ENCODE measurements at places on chromosomes 13 and 19.

DNA sequence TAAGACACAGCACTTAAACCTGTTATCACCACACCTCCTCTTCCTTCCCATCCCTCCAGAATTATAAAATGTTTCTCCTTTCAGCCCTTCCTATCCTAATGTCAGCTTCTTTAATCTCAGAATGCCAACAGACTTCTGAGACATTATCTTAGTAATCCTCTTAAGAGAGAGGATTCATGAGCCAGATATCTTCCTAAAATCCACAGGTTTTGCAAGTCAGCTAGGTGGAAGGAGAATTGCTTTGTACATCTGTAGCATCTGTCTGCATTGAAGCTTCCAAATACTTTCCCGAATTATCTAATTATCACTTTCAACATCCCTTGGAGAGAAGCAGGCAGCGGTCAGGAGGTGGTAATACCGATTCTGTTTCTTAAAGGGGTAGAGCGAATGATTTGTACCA, 179.1 kb downstream of the DCT start:
- DNase-seq, result no peak

DNA sequence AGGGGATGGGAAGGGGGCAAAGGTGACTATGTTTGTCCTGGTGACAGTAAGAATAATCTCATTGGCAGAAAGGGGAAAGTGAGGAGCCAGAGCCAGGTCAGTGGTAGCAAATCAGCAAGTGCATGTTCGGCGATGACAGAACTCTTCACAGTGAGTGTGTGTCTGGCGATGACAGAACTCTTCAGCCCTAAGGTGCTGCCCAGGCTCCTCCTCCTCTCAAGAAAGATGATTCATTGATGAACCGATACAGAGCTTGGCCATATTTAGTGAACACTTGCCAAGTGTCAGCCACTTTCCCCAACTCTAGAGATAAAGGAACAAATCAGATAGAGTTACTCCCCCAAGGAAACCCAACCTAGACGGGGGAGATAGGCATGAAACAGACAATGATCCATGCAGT, 199.3 kb upstream of the UBL3 start:
- DNase-seq, result no peak

GRCh38 chr19:45939792-45940514, 25.4 kb upstream of the NANOS2 start:
- no peak for DNase-seq

DNA sequence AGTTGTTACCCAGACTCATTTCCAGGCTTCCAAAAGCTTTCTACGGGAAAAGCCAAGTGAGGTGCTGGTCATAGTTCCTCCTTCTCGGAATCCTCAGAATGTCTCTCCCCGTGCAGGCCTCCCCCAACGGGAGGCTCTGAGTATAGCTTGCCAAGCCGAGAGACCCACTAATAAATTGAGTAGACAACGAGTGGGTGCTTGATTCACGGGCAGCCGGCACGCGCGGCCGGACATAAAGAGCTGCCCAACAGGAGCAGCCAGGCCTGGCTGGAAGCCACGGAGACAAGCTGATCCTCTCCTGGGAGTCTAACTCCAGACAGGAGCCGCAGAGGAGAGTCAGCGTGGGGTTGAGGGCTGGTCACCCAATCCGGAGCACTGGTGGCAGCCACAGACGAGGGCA, 43.4 kb upstream of the MEDAG start:
- no peak for DNase-seq

DNA sequence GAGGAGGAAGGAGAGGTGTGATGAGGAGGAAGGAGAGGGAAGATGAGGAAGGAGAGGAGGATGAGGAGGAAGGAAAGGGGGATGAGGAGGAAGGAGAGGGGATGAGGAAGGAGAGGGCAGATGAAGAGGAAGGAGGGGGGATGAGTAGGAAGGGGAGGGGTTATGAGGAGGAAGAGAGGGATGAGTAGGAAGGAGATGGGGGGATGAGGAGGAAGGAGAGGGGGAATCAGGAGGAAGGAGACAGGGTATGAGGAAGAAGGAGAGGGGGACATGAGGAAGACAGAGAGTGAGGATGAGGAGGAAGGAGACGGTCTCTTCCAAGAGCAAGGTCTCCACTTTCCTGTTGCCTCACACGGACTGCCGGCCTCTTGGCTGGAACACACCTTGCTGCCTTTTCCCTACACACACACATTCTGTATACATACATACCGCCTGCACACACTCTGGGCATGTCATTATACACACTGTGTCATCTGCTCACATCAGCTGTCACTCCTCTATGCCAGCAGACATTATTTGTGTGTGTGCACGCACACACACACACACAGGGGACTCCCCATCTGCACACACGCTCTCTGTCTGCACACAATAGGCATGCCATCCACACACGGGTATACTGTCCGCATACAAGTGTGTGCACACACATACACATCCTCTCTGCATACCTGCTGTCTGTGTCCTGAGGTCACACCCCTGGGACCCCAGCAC, 11.1 kb upstream of the VSTM2B start:
- DNase-seq, result no peak

GRCh38 chr13:98401934-98402333, 175.0 kb downstream of the STK24 start:
- DNase-seq, result no peak

DNA sequence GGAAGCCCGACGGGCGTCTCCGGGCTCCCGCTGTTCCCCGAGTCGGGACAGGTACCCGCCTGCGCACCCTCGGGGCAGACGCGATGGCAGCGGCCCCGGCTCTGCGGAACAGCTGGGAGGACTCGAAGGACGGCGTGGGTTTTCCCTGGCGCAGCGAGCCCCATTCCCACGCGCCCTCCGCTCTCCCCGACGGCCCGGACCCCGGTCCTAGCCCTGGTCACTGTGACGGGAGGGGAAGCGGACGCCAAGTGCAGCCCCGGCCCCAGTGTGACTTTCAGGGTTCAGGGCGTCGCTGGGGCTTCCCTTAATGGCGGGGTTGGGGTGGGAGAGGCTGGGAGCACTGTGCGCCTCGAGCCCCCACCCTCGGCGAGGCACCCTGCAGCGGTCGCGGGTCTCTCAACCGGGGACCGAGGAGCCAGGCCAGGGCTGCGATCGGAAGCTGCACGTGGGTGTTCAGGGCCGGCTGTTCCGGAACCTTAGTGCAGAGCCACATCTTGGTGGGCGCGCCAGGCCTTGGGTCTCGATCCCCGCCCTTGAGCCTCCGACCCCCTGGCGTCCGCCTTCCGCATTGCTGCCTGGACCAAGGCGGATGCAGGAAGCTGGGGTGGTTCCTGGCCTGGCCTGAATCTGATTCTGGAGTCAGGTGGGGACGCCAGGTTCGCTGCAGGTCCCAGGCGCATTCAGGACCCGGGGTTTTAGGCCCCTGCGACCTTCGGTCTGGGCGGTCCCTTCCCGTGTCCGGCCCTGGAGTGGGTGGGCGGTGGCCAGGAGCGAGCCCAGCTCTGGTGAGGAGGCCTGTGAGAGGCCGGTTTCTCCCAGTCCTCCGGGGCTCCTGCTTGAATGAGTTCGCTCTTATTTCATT, 3.5 kb downstream of the LGALS7B start:
- no peak for DNase-seq

- no peak for DNase-seq
These were observed 280.1 kb upstream of the TMTC4 start for GRCh38 chr13:100954430-100955305.

DNA sequence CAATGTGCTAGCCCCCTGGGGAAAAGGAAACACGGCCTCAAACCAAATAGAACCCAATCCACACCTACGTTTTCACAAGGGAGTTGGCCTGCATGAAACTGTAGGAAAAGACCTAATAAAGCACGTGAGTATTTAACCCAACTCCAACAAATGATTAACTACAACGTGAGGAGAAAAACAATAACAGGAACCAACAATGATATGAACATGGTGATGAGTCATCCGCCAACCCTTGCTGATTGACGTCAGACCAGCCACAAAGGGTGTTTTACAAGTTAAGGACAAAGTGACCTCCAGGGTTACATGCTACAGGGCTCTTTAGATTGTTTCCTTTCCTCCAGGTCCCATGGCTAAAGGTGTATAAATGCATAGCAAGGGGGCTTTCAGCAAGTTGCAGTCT, 460.5 kb downstream of the COG6 start:
- no peak for DNase-seq

DNA sequence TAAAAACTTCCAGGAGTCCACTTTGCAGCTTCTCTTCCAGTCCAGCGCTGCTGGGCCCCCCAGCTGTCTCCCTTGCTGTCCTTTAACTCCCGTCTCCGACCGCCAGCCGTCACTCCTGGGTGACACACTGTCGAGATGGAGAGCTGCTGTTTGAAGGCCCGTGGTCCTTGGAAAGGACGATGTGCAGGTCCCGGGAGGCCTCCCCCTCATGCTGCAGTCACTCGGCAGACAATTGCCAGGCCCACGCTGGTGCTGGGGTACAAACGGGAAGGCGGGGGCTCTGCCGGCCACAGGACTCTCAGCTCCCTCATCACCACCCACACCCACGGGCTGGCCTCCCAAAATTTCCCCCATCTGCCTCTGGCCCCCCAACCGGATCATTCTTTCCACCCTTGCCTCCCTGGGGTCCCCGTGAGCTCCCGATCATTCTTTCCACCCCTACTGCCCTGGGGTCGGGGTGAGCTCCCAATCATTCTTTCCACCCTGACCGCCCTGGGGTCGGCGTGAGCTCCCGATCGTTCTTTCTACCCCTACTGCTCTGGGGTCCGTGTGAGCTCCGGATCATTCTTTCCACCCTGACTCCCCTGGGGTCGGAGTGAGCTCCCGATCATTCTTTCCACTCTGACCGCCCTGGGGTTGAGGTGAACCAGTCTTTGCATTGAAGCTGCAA, 16.0 kb upstream of the ZNF554 start:
- no peak for DNase-seq

GRCh38 chr13:100794575-100794974, 120.0 kb upstream of the TMTC4 start:
- no peak for DNase-seq

DNA sequence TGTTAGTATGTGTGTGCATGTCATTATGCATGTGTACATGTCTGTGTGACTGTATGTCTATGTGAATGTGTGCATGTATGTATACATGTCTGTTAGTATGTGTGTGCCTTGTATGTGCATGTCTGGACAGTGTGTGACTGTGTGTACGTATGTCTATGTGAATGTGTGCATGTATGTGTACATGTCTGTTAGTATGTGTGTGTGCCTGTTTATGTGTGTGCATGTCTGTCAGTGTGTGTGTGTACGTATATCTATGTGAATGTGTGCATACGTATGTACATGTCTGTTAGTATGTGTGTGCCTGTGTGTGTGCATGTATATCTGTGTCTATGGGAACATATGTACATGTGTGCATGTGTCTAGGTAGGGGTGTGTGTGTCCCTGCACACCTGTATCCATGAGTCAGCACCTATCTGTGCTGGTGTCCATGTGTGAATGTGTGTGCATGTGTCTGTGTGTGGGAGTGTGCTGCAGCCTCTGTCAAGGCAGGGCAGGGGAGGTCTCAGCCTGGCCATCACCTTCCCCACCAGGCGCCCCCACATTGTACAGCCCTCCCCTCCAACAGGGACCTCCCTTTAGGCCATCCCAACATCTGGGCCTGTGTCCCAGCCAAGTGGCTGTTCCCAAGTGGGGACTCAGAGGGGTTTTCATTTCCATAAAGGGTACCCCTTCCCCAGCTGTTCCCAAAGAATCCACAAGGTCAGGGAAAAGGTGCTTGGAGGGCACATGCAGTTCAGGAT, 4.4 kb downstream of the GAS6 start:
- DNase-seq, result no peak

- no peak for DNase-seq
These were observed 267.5 kb upstream of the KLHL1 start for GRCh38 chr13:70375718-70376117.

DNA sequence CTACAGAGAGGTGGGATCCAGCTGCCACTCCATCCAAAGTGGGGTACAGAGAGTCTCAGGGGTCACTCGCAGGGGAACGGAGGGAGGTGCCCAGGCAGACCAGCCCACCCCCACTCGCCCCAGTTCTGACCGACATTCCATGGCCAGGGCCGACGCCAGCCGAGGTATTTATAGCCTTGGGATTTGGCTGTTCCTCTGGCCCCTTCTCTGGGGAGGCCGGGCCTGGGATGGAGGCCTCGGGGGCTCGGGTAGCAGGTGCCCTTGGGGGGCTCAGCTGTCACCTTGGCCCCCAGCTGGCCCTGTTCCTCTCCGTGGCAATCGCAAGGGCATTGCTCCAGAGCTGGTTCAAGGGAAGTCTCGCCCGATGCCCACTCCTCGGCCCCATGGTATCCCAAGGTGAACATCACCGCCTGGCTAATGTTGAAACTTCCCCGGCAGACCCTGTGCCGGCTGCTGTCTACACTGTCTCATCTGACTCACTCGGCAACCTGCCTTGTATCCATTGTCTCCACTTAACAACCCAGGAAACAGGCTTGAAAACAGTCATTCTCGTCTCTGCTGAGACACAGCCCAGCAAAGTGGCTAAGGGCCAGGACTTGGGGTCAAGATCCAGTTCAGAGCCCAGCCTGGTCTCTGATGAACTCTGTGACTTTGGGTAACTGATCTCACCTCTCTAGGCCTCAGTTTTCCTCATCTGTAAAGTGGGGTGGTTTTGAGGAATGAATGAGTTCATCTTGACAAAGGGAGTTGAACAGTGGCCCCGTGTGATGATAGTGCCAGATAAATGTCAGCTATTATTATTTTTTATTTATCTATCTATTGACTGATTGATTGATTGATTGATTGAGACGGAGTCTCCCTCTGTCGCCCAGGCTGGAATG, 9.7 kb downstream of the PRKACA start:
- no peak for DNase-seq

DNA sequence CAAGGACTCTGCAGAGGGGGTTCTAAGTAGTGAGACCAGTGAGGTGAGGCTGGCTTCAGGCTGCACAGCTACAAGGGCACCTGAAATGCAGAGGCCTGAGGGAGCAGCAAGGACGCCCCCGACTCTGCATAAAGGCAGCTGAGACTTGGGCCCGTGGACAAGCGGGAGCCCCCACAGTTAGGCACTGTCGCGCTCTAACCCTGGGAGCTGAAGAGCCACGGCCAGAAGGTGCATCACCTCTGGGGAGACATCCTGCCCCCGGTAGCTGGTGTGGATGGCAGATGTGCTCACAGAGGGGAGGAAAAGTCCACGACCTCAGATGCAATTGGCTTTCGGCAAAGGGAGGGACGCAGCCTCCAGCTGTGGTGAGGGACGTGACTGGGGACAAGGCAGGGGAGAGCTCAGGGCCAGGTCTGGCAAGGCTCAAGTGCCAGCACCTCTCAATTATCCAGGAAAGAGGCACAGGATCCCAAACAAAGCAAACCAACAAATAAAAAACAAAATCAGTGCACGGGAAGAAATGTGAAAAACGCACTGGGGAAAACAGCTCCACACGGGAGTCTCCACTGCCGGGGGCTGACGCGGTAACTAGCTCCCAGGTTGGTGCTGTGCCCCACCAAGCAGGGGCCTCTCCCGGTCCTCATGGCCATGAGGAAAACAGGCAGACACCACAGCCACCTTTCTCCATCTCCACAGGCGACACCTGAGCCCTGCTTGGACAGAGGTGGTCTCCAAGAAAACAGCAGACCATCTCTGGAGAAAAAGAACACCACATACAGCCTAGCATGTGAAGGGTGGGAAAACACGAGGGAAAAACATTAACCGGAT, 23.0 kb upstream of the PLPP2 start:
- DNase-seq, result no peak

- no peak for DNase-seq
These were observed 71.6 kb upstream of the TEX29 start for GRCh38 chr13:111248822-111249221.

- DNase-seq, result no peak
These were observed 36.0 kb upstream of the ADGRE1 start for GRCh38 chr19:6851359-6851758.

- no peak for DNase-seq
These were observed 330.7 kb upstream of the ATXN8OS start for GRCh38 chr13:69776937-69777336.

Data from LNCaP clone FGC (cell line).